ENCODE measurements at places on chromosomes 16 and 17.

- no peak for DNase-seq
These were observed 1.8 kb upstream of the HELZ start for GRCh38 chr17:67246653-67247415.

DNA sequence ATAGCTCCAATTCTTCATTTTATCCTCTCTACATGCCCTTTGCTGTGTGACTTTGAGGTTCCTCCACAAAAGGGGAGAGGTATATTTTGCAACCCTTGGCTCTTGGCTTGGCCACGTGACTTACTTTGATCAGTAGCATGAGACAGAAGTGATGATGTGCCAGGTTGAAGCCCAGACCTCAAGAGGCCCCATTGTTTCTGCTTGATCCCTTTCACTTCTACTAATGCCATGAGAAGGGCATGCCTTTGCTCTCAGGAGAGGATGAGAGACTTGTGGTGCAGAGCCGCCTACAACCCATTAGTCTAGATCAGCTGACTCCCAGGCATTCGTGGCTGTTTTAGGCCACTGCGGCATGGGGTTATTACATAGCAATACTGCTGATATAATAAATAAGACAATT, 356.2 kb upstream of the SALL1 start:
- no peak for DNase-seq

DNA sequence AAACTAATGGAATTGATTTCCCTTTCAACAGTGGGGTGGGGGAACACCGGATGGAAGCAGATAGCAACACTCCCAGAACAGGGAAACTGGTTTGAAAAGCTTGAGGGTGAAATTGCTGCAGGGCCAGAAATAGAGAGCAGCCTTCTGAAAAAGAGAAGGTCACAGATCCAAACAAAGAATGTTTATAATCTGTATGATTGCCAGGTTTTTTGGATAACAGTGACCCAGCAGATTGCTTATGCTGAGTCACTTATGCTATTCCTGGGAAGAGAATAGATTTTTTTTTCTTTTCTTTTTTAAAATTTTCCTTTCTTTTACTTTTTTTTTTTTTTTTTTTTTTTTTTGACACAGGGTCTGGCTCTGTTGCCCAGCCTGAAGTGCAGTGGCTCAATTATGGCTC, 641.3 kb downstream of the KCNJ2 start:
- no peak for DNase-seq

GRCh38 chr17:72404872-72405271, 284.1 kb downstream of the SOX9 start:
- no peak for DNase-seq

- DNase-seq = no peak
These were observed 6.8 kb upstream of the EZH1 start for GRCh38 chr17:42751628-42752027.

GRCh38 chr17:49082231-49082630, 50.3 kb upstream of the B4GALNT2 start:
- DNase-seq = no peak

GRCh38 chr17:16121915-16122314, 93.4 kb downstream of the NCOR1 start:
- no peak for DNase-seq

- no peak for DNase-seq
These were observed 480 bp downstream of the MRPS7 start for GRCh38 chr17:75262112-75262606.

GRCh38 chr17:45782889-45783592, 1.1 kb upstream of the CRHR1 start:
- DNase-seq = peak; percentile 81

Data from brain (organoid and tissue), 16 donors.